ENCODE measurements at places on chromosomes 16 and 17.

- no peak for DNase-seq
Measured at GRCh38 chr17:34626121-34626681, 46.8 kb downstream of the TMEM132E start.

DNA sequence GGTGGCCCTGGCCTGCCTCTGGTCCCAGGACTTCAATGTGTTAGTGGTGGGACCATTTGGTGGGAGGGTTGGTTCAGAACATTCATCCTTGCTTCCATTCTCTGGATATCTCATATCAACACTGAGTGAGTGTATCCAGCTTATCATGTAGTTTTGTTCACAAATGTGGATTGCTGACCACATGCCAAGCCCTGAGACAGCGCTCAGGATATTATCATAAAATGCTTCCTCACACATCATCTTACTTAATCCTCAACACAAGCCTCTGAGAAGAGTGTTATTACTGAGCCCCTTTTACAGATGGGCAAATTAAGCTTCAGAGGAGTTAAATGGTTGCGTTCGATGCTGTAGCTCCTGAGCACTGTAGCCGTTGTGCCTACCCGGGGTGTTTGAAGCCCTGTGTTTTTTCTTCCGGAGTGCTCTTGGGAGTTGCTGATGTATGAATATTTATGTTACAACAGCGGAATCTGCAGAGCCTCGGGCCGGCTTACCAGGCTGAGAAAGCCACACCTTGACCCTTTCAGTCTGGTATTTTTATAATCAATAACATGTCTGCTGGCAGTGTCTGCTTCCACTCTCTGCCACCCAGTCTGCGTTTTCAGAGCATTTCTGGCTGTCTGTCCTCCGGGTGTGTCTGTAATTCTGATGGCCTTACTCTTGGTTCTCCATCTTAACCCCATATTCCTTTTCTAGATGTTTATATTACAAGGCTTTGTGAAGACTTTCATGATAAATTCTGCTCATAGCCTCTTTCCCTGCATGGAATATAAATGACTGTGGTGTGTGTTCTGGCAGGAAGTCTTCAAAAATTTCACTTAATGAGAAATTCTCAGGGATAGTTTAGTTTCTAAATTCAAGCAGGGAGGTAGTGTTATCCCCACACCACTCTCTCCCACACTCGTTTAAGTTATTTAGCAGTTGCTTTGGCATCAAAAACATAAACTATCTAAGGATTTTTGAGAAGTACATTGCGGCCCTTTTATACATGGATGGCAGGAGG lies 2.9 kb downstream of the GLP2R start:
- no peak for DNase-seq

DNA sequence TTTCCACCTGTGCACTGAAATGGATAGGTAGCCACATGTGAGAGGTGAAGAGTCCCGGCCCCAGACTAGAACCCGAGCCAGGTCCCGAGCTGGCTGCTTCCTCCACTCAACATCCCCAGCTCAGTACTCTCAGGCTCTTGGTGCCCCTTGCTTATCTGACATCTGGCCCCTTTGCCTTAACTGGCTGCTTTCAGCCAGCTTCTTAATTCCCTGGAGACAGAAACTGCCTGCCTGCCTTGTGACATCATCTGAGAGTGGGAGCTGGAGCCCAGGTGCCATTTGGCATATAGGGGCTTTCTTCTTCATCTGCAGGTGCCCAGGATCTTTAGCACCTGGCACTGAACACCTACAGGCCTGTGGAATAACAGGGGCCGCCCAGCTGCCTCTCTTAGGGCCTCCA lies 8.9 kb downstream of the CHAD start:
- DNase-seq: no peak

- no peak for DNase-seq
Measured at GRCh38 chr16:66699898-66700297, 3.4 kb upstream of the CMTM4 start.

DNA sequence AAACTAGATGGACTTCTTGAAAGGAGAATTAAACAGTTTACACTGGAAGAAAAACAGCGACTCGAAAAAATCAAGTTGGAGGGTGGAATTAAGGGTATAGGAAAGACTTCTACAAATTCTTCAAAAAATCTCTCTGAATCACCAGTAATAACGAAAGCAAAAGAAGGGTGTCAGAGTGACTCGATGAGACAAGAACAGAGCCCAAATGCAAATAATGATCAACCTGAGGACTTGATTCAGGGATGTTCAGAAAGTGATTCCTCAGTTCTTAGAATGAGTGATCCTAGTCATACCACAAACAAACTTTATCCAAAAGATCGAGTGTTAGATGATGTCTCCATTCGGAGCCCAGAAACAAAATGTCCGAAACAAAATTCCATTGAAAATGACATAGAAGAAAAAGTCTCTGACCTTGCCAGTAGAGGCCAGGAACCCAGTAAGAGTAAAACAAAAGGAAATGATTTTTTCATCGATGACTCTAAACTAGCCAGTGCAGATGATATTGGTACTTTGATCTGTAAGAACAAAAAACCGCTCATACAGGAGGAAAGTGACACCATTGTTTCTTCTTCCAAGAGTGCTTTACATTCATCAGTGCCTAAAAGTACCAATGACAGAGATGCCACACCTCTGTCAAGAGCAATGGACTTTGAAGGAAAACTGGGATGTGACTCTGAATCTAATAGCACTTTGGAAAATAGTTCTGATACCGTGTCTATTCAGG lies 85.0 kb downstream of the C17orf58 start:
- DNase-seq: no peak

DNA sequence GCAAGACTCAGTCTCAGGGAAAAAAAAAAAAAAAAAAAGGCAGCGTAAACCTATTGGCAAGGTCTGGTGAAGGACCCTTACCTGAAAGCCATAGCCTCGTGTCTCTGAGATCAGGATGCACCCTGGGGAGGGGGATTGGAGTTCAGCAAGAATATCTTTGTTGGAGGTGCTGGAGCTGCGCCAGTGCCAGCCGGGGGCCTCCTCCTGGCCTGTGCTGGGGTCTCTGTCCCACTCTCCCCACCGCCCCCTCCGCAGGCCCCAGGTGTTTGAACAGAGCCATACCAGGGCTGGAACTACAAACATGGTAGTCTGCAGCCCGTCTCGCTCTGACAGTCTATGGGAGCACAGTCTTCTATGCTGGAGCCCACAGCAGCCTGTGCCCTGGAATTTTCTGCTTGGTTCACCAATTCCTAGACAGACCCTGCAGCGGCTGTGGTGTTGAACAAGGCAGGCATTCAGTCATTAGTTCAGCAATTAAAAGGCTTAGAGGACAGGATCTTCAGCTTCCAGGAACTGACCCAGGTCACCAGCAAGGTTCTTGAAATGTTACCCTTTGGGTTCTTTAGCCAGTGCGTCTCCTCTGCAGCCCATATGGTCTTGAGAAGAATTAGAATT lies 42.2 kb upstream of the KIFC3 start:
- no peak for DNase-seq

DNA sequence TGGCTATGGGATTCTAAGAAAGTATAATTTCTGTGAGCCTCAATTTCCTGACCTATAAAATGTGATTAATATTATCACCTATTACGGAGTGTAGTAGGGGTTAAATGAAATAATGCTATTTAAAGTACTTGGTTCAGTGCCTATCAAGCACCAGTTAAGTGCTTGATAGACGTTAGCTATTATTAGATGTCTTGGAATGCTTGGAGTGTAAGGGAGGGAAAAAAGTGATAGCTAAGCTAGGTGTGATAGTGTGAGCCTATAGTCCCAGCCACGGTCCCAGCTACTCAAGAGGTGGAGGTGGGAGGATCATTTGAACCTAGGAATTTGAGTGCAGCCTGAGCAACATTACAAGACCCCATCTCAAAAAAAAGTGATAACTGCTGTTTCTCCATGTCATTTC lies 7.5 kb downstream of the ORC6 start:
- no peak for DNase-seq

- DNase-seq: no peak
Measured at GRCh38 chr16:49158029-49158642, 123.5 kb downstream of the CBLN1 start.

GRCh38 chr17:9976283-9977179 lies 71.5 kb upstream of the RCVRN start:
- no peak for DNase-seq

- no peak for DNase-seq
Measured at GRCh38 chr17:67922503-67922902, 73.8 kb downstream of the C17orf58 start.

DNA sequence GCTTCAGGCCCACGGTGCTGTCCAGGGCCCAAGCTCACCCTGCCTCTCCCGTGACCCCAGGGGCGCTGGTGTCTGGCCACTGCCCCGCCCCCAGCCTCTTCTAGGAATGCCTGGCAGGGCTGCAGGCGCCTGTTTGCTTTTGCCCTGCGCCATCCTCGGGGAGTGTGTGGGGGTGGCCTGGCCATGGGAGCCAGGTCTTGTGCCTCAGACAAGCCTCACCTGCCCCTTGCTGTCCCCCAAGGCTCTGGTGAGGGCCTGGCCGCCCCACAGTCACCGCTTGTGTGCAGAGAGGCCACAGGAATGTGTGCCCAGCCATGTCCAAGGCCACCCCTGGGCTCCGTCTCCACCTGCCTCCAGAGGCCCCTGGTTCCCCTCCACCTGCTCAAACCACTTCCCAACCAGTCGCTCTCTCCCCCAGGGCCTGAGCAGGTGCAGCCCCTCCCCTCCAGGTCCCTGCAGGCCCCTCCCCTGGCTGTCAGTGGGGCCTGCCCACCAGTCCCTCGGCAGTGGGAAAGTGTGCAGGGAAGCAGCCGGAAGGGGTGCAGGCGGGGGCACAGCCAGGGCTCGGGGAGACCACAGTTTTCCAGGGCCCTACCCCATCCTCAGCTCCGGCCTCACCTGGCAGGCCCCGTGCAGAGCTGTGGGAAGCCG lies 841 bp upstream of the IGFALS start:
- no peak for DNase-seq
